ENCODE measurements at places on chromosomes 12 and 14. TPM values are rescaled to one million over a fixed set of nuclear protein-coding genes. Genes with fewer than 3 reads are reported as not detected.

Gene CPNE8
- 1.9 TPM for polyA plus RNA-seq

Gene PLEKHG7
- polyA plus RNA-seq, result not detected

Gene SYT10
- 15.9 TPM for polyA plus RNA-seq

Gene PIWIL1
- not detected for polyA plus RNA-seq

Gene TGFB3
- polyA plus RNA-seq, result 1.3 TPM

Gene GPRC5D
- not detected for polyA plus RNA-seq

Gene CNTN1
- polyA plus RNA-seq, result 101 TPM

Gene KCNC2
- 7.4 TPM for polyA plus RNA-seq

Gene SMIM10L1
- 22.0 TPM for polyA plus RNA-seq

Gene AGAP2
- polyA plus RNA-seq, result 19.3 TPM

Gene PAH
- polyA plus RNA-seq, result not detected

Gene CLEC1B
- not detected for polyA plus RNA-seq

Measured in neural cell (in vitro differentiated cells).